Stimulated activated CD4-positive, alpha-beta T cell treated with anti-CD3 and anti-CD28 coated beads, Interleukin-2, amount 100 ng/mL, for 48 hours (primary cell): ENCODE measurements at places on chromosomes 6 and 20.
A peak's percentile ranks its signal among the peaks of the same experiment; 100 is the strongest.

DNA sequence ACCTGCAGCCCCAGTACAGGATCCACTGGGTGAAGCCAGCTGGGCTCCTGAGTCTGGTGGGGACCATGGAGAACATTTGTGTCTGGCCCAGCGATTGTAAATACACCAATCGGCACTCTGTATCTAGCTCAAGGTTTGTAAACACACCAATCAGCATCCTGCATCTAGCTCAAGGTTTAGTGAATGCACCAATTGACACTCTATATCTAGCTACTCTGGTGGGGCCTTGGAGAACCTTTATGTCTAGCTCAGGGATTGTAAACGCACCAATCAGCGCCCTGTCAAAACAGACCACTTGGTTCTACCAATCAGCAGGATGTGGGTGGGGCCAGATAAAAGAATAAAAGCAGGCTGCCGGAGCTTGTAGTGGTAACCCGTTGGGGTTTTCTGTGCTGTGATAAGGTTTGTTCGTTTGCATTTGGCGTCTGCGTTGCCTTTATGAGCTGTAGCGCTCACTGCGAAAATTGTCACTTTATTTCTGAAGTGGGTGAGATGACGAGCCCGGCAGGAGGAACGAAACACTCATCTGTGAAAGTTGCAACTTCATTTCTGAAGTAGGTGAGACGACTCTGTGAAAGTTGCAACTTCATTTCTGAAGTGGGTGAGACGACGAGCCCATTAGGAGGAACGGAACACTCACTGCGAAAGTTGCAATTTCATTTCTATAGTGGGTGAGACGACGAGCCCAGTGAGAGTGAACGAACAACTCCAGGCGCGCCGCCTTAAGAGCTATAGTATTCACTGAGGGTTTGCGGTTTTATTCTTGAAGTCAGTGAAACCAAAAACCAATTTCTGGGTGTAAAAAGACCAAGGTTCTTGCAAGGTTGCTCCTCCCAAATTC lies 31.1 kb downstream of the SERPINB6 start:
- DNase-seq, result peak; percentile 73

- no peak for DNase-seq
Observed at GRCh38 chr20:38229376-38230252, 30.9 kb downstream of the KIAA1755 start.

DNA sequence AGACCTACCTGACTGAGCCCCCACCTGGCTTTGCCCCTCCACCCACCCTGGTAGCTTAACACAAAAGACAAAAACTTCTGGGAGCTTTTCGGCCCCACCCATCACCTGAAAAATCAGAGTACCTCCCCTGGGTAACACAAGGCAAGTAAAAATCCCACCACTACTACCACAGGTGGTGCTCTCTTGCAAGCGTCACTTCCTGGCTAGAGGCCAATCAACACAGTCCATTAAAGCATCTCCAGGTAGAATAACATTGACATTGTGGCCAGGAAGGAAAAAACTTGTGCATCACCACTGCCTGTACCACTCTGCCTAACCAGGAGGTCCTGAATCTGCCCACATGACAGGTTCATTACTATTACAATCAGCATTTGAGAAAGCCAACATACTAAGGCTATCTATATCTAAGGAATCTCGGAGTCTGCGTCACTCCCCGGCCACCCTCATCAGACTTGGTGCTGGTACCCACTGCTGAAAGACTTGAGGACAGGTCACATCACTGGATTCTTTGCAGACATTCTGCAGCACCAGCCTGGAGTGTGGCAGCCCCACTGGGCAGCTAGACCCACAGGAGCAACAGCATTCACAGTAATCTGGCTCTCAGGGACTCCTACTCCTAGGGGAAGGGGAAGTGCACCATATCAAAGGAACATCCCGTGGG lies 125.9 kb downstream of the CDK19 start:
- no peak for DNase-seq

DNA sequence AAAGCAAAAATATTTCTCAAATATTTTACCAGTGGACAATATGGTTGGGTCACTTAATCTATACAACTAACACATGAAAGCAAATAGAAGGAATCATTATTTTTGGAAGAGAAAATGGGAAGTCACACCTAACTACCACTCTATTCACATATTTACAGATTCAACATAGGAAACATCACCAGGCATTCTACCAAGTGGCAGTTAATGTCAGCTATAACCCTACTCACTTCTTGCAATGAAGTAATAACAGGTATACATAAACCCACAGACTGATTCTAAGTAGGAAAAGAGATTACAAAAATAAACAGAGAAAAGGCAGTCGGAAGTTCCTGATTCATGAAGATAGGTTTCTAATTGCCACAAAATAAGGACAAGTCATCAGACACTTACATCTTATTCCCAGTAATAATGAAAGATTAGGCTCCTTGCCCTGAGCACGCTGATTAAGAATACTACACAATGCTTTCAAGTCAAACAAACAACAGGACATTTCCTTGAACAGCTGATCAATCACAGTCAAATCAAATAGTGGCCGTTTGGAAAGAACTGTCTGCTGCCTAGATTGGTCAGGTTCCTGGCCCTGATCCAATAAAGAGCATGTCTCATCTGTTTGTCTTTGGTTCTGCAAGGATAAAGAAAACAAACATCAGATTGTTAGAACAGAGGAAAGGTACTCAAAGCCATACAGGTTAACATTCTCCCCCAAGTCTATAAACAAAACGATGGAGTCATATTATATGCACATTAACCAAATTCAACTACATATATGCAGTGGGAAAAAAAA lies 79.2 kb upstream of the PLN start:
- DNase-seq, result no peak

- DNase-seq, result peak; percentile 30
Observed at GRCh38 chr6:14228571-14228970, 111.0 kb downstream of the CD83 start.

DNA sequence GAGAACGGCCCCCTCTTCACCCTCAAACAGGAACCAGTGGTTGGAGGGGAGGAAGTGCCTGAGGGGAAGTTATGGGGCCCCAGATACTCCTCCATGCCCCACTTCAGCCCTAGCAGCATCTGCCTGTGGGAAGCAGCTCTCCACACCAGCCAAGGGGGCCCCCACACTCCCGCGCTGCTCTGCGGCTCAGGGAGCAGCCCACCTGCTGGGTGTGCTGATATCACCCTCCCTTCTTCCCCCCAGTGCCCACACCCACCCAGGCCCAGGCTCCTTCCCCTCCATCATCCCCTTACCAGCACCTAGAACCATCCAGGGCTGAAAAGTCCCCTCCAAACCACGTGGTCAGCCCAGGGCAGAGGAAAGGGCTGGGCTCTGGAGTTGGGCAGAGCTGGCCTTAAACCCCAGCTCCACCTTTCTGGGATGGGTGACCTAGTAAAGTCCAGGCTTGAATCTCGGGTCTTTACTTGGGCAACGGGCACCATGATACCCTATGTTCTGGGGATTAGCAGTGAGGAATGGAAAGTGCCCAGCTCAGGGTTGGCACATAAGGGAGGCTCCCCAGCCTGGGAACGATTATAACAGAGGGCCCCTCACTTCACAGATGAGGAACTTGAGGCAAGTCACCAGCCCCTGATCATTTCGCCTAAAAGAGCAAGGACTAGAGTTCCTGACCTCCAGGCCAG lies 663 bp downstream of the LST1 start:
- no peak for DNase-seq

DNA sequence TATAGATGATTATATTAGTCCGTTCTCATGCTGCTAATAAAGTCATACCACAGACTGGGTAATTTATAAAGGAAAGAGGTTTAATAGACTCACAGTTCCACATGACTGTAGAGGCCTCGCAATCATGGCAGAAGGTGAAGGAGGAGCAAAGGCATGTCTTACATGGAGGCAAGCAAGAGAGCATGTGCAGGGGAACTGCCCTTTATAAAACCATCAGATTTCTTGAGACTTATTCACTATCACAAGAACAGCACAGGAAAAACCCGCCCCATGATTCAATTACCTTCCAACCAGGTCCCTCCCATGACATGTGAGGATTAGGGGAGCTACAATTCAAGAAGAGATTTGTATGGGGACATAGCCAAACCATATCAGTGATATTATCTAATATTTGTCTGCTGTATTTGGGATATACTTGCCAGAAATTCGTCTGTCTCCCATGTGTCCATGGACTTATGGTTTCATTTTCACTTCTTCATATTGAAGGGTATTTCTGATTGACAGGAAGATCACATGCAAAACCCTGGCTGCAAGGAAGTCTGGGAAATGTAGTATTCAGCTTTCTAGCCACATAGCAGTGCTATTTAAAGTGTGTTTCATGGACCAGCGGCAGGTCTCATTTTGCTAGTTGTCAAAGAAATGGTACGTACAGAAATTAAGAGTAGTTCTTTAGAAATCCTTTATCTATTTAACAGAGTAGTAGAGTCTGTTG lies 50.5 kb upstream of the PAK5 start:
- DNase-seq, result no peak

DNA sequence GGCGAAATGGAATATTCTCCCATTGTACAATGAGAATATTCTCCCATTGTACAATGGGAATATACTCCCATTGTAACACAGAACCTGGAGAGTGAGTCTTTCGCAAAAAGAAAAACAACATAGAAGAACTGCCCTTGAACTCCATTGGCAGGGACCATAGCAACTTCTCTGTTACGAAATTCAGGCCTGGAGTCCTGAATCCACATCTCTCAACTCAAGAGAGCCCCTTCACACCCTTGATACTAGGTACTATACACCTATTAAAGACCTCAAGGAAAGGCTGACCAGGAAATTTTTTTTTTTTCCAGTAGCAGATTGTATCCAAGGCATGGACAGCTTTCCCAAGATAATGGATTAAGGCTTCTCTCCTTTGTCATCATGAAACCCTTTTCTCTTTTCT lies 1687.0 kb downstream of the GRIK2 start:
- DNase-seq, result no peak

DNA sequence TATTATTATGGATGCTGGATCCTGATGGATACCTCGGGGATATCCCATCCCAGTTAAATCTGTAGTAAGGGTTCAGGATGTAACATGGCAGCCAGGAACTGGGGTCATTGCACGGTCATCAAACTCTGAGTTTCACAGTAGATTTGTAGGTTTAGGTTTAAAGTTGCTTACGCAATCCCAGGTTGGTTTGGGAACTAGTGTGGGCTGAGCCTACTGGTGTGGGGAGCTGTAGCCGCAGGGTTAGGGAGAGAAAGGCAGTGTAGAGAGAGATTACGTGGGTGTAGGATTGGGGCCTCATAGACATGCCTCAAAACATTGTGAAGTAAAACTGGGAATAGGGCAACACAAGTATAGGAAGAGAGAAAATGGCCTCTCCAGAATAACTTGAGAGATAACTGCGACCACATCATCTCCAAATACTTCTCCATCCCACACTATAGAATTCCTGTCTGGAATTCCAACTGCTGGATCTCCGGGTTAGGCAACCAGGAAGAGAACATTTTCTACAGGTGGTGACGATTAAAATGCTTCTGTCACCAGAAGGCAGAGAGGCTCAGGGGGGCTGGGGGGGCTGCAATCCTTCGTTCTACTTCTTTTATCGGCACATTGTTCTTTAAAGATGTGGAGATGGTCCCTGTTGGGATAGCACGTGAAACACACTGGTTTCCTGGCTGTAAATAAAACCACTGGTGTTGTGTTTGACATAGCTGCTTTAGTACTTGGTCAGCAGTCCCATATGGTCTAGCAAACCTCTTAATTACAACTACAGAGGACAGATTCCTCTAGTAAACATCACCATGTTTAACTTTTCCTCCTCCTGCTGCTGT lies 44.9 kb upstream of the TMEM170B start:
- DNase-seq, result no peak
